ENCODE measurements at places on chromosomes 7 and 10.

DNA sequence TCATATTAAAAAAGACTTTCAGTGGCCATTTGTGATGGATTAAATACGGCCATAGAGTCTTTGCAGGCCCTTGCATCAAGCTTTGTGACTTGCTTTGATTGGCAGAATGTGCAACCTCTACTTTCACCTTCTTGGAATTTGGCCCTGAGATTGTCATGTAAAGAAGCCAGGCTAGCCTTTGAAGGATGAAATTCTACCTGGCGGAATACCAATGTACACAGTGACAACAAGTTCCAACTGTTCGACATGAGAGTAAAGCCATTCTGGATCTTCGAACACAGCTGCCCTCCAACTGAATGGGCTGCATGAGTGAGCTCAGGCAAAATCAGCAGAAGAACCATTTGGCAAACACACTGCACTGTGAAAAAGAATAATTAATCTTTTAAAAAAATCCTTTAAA is 321.3 kb downstream of the PHF14 start:
- no peak for DNase-seq

DNA sequence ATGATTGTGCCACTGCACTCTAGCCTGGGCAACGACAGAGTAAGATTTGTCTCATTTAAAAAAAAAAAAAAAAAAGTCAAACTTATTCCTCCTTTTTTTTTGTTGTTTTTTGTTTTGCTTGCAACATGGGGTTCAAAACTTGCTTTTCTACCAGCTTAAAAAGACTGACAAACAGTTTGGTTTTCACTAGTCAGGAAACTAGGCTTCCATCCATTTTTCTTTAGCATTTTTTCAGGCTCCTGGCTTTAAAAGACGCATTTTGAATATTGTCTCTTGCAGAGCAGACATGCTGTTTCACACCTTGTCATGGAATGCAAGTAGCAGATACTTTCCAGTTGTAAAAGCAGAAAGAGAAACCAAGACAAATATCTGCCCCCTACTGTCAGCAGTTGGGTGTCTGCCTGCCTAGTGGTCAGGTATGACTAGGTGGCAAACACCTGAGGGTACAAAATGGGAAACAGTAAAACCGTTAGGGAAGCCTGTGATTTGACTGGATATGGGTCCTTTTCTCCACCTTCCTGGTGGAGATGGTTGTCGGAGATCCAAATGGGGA is 139.9 kb downstream of the CCDC71L start:
- no peak for DNase-seq

GRCh38 chr7:7569081-7569527 is 2.4 kb downstream of the MIOS start:
- no peak for DNase-seq

GRCh38 chr10:12455766-12456165 is 106.4 kb downstream of the CAMK1D start:
- DNase-seq = no peak

- DNase-seq = no peak
Measured at GRCh38 chr10:125016123-125016522, 74.2 kb downstream of the ZRANB1 start.

- DNase-seq = no peak
Measured at GRCh38 chr7:47474211-47474936, 107.5 kb downstream of the TNS3 start.

- no peak for DNase-seq
Measured at GRCh38 chr10:58435297-58435985, 50.2 kb downstream of the TFAM start.

GRCh38 chr7:608954-609353 is 89.3 kb upstream of the PDGFA start:
- DNase-seq = no peak

GRCh38 chr7:158257516-158258410 is 329.9 kb downstream of the PTPRN2 start:
- no peak for DNase-seq

DNA sequence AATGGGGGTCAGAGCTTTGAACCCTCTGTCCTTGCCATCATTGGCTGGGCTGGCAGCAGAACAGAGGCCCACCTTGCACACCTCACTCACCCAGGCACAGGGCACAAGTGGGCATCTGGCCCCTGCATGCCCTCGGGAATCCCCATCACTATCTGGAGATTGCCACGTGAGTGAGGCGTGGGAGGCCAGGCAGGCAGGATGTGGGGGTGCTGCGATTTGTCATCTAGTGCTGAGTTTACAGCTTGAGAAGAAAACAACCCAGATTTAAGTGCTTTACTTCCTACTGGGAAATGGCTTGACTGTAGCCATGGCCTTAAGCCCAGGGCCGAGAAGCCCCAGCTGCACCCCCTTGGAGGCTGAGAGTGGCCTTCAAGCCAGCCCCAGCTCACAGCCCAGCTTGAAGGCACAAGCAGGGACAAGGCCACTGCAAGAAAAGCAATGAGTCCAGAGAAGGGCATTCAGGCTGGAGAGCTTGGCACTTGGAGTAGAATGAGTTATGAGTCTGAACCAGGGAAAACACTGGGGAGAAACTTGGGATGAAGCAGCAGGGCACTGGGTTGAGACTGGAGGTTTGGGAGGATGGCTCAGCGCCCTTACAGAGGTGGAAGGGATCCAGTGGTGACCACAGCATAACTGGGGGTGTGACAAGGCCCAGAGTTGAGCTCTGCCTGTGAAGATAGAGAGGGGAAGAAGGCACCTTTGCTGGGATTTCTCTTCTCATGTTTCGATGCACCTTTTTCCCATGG is 123.0 kb downstream of the CXCL12 start:
- no peak for DNase-seq

DNA sequence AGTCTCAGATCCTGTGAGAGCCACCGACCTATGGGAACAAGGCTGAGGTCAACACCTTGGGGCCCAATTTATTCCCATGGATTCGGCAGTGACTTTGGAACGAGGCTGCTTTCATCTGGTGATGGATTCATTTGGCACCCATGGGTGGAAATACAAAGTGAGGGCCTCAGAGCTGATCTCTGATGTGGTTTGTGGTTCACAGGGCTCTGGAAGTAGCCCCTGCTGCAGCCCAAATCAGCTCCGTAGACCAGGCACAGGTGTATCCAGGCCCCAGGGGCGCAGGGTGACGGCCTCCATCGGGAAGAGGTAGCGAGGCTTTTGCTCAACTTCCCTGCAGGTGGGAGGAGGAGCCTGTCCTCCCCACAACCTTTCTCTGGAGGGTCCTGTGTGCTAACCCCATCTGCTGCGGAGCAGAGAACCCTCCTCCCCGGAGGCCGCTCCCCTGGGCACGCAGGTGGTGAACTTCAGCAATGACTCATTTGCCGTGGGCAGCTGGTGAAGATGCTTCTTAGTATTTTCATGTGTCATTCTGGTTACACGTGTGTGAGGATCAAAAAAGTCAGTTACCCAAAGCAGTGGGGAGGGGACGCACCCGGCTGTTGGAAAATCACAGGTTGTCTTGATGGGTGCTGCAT is 7.5 kb upstream of the JAKMIP3 start:
- no peak for DNase-seq

DNA sequence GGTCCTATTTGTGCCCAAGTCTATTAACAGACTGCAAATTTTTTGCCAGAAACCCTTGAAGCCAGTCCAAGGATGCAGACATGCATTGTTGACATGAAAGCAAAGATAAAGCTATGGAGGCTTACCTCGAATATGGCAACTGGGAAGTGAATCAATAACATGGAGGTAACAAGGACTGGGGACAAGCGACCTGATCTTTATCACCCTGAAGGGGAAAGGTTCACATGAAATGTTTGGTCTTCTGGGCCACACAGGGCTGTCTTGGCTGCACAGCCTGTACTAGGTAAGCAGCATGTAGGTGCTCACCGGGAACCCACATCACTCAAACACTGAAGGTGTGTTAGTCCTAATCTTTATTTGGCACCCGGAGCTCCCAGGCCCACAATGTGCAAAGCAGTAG is 17.9 kb downstream of the ERCC6 start:
- no peak for DNase-seq

GRCh38 chr10:117345143-117345542 is 30.1 kb downstream of the PDZD8 start:
- DNase-seq = no peak

DNA sequence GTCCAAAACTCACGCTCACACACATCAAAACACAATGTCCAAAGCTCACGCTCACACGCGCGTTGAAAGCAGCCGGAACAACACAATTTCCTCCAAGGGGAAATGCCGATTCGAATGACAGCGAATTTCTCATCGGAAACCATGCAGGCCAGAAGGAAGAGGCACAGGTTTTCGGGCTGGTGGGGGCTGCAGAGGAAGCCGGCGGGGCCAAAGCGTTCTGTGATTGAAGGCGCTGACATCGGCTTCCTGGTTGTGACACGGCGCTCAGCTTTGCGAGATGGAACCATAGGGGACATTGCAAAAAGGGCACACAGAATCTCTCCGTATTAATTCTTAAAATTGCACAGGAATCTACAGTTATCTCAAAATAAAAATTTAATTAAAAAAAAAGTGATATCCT is 61.3 kb downstream of the FOXL3 start:
- DNase-seq = no peak

DNA sequence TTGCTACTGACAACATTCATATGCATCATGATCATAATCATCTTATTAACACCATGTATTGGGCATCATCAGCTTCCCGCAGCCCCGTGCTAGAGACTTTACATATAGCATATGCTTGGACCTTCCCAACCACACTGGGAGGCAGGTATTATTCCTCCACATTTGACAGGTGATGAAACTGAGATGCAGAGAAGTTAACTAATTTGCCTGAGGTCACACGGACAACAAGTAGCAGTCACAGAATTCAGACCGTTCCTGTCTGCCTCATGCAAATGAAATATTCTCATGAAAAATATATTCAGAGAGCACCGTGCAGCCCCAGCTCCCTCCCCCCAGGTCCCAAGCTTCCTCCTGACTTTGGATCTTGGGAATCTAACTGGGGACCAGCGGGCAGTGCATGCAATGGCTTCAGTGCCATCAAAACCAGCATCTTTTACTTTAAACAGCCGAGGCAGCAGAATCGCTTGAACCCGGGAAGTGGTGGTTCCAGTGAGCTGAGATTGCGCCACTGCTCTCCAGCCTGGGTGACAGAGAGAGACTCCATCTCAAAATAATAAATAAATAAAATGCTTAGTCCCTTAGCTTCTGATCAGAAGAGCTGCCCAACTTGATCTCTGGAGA is 112.2 kb upstream of the GPR26 start:
- no peak for DNase-seq

GRCh38 chr7:112889834-112890438 is 99.7 kb upstream of the TMEM168 start:
- no peak for DNase-seq

DNA sequence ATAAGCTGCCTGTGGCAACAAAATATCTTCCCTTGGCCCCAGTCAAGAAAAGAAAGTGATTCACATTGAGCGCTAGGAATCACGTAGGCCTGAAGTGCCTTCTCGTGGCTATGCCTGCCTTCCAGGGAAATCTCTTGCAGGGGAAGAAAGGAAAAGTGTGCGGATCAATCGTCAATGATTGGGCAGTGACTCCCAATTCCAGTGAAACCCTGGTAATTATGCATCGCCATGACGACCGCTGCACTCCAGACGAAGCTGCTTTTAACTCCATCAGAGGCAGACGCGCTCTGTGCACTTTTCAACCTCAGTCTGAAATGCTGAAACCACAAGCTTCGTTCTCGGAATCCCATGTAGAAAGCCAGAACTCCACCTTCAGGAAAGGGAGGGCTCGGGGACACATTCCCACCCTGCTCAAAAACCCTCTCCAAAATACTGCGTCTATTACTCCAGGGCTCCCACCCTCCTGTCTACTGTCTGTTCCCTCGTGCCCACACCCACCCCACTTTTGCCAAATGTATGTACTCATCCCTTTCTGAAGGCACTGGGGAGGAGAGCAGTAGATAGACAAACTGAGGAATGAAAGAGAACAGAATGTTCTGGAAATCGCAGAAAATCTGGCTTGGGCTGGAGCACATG is 24.2 kb upstream of the PRKAG2 start:
- DNase-seq = no peak

DNA sequence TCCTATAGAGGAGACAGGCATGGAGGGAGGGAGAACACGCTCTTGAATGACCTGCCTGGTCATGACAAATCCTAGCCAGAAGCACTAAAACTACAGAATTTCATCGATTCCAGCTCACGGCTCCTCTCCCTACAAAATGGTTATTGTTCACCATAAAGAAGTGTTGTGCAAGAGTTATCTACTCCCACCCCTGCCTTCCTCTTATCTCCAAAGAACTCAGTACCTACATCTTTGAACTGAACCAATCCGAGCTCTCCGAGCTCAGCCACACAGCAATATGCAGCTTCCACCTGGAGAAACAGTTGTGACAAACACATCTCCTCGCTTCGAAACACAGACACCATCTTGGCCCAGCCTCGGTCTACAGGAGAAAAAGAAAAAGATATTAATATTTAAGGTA is 26.9 kb upstream of the TMEM213 start:
- no peak for DNase-seq

DNA sequence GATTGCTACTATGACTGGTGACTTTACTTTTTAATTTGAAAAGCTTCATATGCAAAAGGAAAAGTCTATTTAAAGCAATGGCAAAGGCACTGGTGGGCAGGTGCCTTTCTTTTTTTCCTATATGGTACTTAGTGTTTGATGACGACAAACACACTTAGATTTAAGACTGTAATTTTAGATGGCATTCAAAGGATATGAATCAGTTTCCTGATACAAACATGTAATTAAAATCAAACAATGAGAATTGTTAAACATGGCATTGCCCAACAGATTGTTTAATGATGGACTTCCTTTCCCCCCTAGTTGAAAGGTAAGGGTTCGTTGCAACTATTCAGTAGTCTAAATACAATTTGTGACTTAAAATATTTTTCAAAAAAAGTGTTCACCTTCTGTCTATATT is 106.5 kb upstream of the SEMA3C start:
- no peak for DNase-seq

DNA sequence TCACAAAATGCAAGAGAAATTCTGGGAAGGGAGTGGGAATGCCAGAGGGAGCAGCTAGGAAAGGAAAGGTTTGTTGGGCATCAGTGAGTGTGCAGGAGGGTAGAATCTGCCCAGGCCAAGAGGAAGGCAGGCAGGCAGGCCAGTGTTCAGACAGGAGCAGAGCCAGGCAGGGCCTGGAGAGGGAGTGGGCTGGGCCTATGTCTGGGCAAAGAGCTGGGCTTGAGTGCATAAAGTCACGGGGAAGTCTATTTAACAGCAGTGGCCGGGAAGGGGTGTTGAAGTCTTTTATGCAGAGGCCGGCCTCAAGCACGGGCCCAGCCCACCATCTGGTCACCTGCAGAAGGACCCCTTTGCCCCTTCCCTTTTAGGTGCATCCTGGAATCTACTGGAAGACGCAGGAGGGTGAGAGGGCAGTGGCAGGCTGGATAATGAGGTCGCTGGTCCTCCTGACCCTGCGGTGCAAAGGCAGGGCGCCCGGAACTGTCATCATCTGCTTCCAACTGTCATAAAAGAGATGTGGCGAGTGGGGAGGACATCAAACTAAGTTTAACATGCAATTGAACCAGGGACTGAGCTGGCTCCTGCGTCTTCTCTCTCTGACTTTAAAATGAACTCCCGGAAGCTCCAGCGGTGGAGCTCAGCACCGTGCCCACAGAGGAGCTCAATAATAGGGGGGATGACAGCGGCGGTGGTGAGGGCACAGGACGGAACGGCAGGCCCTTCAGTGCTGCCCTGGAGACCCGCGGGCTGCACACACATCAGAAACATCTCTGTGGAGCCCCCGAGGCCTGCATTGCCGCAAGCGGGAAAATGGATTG is 29.5 kb downstream of the CARD11 start:
- no peak for DNase-seq
